ENCODE measurements at places on chromosomes 12 and 14. TPM values are rescaled to one million over a fixed set of nuclear protein-coding genes. Genes with fewer than 3 reads are reported as not detected.

SERPINA5 gene
- total RNA-seq, result 4.4 TPM

DNA sequence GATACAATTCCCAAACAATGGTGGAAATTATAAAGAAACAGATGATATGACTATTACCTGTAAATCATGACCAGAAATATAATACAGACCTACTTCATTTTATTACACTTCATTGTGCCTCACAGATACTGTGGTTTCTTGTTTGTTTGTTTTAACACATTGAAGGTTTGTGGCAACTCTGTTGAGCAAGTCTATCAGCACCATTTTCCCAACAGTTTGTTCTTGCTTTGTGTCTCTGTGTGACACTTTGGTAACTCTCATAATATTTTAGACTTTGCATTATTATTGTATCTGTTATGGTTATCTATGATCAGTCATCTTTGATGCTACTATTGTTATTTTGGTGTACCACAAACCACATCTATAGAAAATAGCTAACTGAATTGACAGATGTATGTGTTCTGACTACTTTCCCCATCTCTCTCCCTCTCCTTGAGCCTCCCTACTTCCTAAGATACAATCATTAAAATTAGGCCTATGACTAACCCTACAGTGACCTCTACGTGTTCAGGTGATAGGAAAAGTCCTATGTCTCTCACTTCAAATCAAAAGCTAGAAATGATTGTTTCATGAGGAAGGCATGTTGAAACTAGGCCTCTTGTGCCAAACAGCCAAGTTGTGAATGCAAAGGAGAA is 49.1 kb downstream of the FBXO33 start:
- no peak for DNase-seq

GRCh38 chr12:113591480-113591974 is 119.9 kb upstream of the LHX5 start:
- no peak for DNase-seq

STRAP gene
- total RNA-seq, result 79.8 TPM

CEBPE gene
- not detected for total RNA-seq

DNA sequence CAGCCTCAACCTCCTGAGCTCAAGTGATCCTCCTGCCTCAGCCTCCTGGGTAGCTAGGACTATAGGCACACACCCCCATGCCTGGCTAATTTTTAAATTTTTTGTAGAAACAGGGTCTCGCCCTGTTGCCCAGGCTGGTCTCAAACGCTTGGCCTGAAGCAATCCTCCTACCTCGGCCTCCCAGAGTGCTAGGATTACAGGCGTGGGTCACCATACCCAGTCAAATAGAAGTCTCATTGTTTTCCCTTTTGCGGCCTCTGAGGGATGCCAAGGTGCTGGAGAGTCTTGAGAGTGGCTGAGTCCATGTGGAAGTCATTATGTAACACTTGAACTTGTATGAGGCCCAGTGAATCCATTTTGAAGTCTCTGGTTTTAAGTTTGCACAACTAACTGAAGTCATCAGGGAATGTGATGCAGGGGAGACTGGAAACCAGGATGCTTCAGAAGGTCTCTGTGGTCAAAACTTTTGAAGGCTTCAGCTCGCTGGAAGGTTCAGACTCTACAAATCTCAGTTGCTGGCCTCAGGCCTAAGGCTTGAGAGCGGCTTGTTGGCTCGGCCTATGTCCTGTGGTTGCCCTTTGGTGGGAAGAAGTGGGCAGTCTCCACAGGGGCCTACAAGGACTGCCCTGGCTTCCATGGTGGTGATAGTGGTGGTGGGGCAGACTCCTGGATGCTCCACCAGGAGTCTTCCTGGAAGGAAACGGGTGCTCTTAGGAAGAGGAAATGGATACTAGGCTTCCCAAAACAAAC is 29.2 kb downstream of the GALNT16 start:
- no peak for DNase-seq

- no peak for DNase-seq
These were observed 24.5 kb downstream of the NELL2 start for GRCh38 chr12:44851586-44851985.

DNA sequence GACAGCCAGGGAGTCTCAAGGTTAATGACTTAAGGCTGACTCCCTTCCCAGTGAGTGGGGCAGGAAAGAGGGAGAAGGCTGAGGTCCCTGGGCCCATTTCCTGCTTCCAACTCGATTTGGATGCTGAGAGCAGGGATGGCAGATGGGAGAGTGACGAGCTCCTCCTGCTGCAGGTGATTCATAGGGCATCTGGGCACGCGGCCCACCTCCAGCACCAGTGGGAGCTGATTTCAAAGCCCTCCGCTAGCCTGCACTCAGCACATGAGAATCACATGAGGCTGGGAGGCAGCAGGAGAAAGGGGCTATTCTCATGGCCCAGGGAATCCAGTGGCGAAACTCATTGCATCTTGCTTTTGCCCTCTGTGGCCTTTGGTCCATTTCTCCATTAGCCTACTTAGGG is 90.8 kb downstream of the SSPN start:
- DNase-seq, result no peak

GRCh38 chr12:68020049-68020448 is 30.8 kb downstream of the IFNG-AS1 start:
- no peak for DNase-seq

GRCh38 chr12:45351921-45352670 is 136.2 kb downstream of the ANO6 start:
- no peak for DNase-seq

- no peak for DNase-seq
These were observed 259.3 kb upstream of the BTG1 start for GRCh38 chr12:92404921-92405320.

DNA sequence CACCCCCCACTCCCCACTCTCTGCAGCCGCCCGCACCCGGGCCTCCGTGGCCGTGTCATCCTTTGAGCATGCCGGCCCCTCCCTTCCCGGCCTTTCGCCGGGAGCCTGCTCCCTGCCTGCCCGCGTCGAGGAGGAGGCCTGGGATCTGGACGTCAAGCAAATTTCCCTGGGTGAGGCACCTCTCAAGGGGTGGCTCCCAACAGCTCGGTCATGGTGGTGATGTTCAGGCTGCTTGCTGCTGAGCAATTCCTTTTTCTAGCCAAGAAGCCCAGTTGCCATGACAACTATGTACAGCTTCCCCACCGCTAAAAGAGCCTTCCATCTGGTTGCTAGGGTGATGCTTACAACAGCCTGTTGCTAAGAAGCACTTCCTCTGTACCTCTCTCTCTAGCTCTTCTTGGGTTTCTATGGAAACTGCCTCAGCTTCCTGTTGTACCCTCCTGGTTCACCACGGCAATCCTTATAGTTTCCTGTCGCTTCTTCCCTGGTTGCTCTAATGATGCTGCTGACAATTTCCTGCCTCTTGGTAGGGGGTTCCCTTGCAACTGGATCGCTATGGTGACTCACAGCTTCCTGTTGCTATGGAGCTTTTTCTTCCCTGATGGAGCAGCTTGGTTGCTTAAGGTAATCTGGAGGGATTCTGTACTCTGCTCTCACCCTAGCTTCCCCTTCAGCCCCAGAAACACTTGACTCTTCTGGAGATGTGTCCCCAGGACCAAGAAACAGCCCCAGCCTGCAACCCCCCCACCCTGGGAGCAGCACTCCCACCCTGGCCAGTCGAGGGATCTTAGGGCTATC is 11.0 kb downstream of the ZNF219 start:
- DNase-seq, result no peak

DNA sequence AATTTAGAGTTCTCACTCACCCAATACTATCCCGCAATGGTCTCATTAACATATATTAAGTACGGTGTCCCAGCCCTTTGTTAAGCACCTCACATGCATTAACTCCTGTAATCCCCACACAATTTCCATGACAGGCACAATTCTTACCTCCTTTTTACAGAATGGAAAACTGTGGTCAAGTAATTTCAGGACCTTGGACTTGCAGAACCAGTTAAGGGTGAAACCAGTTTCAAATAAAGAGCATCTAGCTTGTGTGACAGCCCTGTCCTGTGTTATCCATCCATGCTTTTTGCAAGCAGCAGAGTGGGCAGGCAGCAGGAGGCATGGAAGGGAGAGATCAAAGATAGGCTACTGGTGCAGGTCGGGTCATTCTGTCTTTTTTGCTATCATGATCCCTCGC is 470.8 kb downstream of the NELL2 start:
- no peak for DNase-seq

DNA sequence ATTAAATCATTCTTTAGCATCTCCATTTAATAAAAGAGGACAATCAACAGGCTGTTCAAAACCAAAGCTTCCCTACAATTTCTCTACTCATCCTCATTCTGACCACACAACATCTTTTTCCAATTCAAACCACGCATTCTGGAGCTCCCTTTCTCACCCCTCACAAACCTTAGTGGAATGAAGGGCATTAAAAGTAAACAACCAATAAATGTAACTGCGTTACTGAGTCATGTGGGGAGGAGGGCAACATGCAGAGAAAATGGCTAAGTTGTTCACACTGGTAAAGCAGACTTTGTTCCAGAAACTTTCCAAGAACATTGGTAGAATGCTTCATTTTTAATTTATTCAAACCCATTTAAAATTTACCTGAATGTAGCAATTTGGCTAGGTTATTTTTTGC is 19.6 kb downstream of the SOX5 start:
- no peak for DNase-seq

KRT6B gene
- total RNA-seq, result 0.36 TPM

TPPP2 gene
- 0.62 TPM for total RNA-seq

PITPNM2 gene
- total RNA-seq, result 17.5 TPM

DNA sequence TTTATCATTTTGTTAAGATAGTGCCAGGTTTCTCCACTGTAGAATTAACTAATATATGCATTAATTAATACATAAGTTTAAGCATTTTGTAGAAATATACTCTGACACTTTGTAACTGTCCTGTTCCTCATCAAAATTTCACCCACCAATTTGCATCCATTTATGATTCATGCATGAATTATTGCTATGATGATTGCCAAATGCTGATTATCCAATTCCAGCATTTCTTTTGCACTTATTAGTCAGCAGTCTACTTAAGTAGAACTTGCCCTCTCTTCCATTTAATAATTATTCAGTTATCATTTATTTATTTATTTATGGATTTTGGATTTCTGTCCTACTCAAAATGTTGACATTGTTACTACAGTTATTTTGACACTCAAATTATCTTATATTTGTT is 72.2 kb downstream of the SLC6A15 start:
- DNase-seq, result no peak

- no peak for DNase-seq
These were observed 84.7 kb upstream of the FRMD6 start for GRCh38 chr14:51566831-51567582.

DNA sequence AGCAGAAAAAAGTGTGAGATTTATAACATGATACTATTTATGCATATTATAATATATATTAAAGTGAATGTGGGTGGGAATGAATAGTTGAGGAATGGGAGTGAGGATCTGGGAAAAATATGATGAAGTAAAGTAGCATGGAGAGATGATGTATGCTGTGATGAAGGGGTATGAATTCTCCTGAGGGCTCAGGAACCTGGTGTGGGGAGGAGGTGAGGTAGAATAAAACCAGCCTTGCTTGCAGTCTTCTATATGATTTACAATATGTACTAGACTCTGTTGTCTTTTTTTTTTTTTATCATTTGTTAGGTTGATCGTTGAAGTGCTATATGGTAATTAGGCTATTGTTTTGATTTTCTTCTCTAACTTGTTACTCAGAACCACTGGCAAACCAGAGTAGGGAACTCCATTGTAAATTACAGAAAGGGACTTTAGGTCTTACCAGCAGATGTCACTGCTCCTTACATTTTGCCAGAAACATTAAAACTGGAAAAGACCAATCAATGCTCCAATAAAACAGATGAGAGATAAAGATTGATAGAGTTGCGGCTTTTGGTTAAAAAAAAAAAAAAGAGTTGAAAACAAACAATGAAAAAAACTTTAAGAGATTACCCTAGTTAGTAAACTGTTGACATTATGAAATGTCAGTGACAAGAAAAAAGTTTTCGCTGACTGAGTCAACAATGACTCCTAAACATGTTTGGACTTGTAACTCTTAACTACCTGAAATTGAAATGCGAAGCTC is 39.9 kb downstream of the ATL1 start:
- no peak for DNase-seq

DNA sequence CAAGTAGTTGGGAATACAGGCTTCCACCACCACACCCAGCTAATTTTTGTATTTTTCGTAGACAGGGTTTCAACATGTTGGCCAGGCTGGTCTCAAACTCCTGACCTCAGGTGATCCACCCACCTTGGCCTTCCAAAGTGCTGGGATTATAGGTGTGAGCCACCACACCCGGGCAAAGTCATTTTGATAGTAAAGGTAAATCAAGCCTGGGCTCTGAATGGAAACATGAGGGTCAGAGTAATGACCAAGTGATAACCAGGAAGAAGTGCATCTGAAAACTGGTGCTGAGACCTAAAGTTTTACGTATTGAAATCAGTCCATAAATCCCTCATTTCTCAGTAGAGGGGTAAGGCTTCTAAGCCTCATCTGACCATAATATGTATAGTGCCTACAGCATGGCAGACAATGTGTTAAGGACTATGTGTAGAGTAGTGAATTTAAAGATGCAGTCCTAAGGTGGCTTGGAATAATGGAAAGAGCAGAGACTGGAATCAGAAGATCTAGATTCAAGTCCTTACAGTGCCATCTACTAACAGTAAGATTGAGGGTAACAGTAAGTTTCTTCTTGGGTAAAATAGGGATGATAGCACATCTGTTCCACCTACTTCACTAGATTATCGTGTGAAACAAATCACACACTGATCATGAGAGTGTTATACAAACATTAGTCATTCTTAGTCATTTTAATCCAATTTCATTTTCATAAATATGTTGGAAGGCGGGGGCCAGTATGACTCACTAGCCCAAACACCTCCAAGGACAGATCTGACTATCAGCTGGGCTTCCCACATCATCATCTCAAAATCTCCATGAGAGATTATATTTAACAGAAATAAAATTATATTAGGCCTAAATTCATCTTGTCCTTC is 11.2 kb downstream of the MAP4K5 start:
- no peak for DNase-seq

MLH3 gene
- total RNA-seq, result 44.2 TPM

ANKS1B gene
- 9.6 TPM for total RNA-seq

DNA sequence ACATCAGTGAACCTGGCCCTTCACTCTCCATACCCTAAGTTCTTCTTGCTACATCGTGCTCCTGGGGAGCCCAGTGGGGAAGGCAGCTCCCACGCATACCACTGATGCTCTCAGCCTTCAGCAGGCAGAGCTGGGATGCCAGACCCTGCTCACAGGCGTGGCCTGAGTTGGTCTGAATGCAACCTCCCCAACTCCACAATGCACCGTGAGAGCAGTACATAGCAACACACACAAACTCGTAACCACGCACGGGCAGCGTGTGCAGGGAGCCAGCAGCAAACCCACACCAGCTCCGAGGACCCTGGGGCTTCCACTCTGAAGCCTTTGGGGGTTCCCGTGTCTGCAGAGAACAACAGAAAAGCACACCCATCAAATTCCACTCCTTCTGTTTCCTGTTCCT is 37.3 kb downstream of the ANO2 start:
- peak; percentile 33 for DNase-seq

Measured in ureter (tissue), 1 donor.